B cell (primary cell): ENCODE measurements at places on chromosomes 2 and 18. TPM values are rescaled to one million over a fixed set of nuclear protein-coding genes. Genes with fewer than 3 reads are reported as not detected.

- peak; percentile 5 for DNase-seq
Observed at GRCh38 chr2:209463226-209463625, 39.4 kb downstream of the MAP2 start.

GRCh38 chr2:120697471-120697870 is 38.2 kb upstream of the GLI2 start:
- DNase-seq = no peak

GRCh38 chr2:237258116-237258515 is 155.8 kb downstream of the COL6A3 start:
- no peak for DNase-seq

- DNase-seq = no peak
Observed at GRCh38 chr2:144405321-144405720, 114.6 kb downstream of the ZEB2 start.

DNA sequence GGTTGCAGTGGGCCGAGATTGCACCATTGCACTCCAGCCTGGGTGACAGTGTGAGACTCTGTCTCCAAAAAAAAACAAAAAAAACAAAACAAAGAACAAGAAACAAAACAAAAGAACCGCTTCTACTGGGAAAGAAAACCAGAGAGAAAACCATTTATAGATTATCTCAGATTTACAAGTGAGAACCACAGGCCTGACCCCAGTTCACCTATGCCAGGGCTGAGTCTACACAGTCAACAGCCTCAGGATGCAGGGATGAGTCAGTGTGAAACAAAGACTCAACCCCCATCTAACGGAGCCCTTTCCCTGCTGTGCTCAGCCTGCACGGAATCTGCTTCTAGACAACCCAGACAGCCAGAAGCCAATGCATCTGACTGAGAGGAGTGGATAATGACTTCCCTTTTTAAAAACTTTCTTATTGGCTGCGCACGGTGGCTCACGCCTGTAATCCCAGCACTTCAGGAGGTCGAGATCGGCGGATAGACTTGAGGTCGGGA is 25.5 kb upstream of the YWHAQ start:
- DNase-seq = no peak

DNA sequence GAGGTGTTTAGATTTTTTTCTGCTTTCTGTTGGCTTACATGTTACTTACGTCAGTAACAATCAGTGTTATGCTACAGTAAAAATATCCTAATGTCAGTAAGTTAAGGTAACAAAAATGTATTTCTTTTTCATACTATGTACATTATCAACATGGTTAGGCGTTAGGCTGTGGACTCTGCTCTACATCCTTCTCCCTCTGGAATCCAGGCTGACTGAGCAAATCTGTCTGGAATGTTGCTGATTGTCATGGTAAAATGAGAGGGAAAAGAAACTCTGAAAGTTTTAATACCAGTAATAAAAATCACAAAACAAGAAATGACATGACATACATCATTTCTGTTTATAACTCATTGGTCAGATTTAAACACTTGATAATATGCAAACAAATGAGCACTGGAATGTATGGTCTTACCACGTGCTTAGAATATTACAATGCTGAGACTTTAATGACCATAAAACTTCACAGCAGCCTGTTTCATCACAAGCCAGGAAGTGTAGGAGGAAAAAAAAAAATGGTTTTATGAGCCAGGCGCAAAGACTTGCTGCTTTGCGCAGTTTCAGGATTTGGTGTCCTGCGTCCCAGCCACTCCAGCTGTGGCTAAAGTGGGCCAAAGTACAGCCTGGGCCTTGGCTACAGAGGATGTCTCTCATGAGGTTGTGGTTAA is 252.4 kb downstream of the FSIP2 start:
- no peak for DNase-seq

DNA sequence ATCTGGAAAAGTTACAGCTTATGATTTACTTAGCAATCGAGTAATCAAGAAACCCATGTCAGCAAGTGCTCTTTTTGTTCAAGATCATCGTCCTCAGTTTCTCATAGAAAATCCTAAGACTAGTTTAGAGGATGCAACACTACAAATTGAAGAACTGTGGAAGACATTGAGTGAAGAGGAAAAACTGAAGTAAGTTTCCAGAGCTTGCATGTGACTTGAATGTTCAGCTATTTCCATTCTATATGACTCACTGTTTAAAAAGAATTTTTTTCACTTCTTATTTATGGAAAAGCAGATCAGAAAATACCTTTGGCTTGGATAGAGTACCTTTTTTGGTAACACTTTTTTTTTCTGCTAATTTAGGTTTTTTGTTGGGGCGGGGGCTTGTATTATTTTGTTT is 70.7 kb downstream of the PMS1 start:
- DNase-seq = no peak

Gene CCDC138
- total RNA-seq = 11.4 and 16.3 TPM in 2 replicates

- DNase-seq = no peak
Observed at GRCh38 chr2:64262071-64262470, 117.9 kb upstream of the PELI1 start.

DNA sequence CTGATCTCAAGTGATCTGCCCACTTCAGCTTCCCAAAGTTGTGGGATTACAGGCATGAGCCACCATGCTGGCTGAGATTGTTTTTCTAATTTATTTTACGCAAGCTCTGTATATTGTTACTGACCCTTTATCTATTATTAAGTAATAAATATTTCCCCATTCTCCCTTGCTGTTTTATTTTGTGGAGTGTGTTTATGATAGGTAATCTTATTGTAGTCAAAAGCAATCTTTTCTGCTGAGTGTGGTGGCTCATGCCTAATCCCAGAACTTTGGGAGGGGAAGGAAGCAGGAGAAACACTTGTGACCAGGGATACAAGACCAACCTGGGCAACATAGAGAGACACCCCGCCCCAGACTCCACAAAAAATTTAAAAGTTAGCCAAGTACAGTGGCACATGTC is 55.2 kb upstream of the RTN4 start:
- no peak for DNase-seq

GRCh38 chr2:3604991-3605961 is 10.4 kb downstream of the COLEC11 start:
- peak; percentile 19 for DNase-seq

DNA sequence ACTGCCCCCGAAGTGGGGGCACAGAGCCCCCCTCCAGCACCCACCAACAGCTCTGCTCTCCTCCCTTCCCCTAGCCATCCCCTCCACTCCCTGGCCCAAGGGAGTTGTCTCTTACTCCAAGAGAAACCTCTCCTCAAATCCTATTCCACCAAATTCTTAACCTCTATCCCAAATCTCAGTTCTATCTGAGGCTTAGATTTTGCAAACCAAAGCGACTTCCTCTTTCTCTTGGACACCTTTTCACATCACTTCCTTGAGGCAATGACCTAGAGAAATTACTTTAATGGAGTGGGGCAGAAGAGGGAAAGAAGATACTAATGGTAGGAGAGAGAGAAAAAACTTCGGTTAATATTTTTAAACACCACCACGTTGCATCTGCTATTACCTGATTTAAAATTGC is 167.2 kb downstream of the SS18 start:
- DNase-seq = no peak

GRCh38 chr2:73852020-73852419 is 23.3 kb downstream of the STAMBP start:
- DNase-seq = no peak

- peak; percentile 34 for DNase-seq
Observed at GRCh38 chr18:37385846-37386778, 179.5 kb downstream of the CELF4 start.

- no peak for DNase-seq
Observed at GRCh38 chr2:18684206-18685038, 95.1 kb upstream of the NT5C1B start.

Gene NABP1
- 56.4 and 58.0 TPM in 2 replicates for total RNA-seq

DNA sequence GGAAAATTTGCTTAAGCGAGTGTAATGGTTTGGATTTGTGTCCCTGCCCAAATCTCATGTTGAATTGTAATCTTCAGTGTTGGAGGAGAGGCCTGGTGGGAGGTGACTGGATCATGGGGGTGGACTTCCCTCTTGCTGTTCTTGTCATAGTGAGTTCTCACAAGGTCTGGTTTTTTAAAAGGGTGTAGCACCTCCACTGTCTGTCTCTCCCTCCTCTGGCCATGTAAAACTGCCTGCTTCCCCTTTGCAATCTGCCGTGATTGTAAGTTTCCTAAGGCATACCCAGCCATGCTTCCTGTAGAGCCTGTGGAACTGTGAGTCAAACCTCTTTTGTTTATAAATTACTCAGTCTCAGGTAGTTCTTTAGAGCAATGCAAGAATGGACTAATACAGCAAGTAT is 6.6 kb downstream of the YIPF4 start:
- DNase-seq = no peak

GRCh38 chr2:48050711-48051110 is 144.4 kb upstream of the FBXO11 start:
- DNase-seq = no peak

DNA sequence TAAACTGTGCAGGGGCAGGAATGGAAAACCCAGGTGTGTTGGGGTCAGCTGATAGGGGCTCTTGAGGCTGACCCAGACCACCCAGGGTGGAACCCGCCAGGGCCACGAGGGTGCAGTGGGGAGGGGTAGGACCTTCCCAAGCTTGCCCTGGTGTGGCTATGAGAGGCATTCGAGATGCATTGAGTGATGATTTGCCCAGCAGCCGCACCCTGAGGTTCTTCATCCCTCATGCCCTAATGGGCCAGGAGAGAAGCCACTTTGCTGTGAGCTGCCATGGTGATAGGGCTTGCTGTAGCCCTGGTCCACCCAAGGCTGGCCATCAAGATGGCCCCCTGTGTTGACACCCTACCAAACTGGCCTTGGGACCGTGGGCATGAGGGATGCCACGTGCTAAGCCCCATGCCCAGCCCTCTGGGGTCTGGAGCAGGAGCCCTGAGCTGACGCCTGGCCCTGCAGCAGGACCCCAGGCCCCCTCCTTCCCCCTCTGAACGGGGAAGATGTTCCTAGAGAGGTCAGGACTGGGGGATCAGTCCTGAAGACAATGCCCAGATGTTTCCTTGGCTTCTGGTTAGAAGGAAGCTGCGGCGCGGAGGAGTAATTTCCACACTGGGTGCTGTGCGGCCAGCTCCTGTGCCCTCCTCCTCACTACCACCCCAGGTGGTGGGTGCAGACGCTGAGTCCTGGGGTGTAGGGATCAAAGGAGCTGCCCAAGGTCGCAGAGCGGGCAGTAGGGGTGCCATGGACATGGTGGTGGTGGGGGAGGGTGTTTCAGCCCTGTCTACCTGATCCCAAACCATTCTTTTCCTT is 122.5 kb upstream of the HDAC4 start:
- DNase-seq = no peak

DNA sequence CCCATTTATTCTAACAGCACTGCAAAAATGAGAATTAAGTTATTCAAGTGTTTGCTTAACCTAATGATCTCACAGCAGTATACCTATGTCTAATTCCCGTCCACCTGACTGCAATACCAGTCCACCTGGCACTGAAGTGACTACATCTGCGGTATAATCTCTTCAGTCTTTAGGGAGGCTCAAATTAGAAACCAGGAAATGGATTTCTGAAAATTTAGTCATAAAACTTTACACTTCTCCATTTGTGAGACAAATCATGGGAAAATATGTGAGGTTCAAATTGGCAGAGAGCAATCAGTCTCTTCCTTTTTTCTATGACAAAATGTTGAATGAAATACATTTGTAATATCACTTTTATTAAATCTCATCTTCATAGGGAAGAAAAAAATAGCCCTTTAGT is 33.0 kb downstream of the FTCDNL1 start:
- DNase-seq = no peak

GRCh38 chr2:97911206-97911921 is 84.4 kb downstream of the TMEM131 start:
- peak; percentile 71 for DNase-seq

DNA sequence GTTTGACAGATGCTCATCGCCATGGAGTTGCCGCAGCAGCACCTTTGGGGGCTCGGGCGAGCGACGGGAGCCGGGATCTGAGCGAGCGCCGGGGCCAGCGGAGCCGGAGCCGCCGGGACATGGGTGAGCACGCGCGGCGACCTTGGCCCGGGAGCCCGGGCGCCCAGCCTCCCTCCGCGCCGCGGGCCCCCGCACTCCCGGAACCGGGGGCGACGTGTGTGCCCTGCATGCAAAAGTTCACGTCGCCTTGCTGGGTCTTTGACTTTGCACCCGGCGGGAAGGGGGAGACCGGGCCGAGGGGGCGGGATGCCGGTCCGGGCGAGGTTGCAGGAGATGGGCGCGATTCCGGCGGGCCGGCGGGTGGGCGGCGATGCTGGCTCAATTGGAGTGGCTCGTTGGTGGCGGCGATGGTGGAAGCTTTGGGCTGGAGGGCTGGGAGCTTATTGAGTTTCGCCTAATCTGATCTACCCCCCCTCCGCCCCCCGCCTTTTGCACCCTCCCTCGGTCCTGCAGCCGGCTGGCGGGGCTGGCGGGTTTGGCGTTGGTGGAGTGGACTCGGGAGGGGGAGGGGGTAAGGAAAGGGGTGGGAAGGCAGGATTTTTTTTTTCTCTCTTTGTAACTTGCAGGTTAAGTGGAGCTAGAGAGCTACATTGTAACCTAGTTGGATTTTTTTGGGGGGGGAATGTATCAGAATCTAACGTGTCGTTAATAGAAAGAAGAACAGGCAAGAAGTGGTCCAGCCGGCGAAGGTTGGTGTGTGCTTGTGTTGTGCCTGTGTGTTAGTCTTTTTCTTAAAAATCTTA is at the start of gene SETBP1:
SETBP1 (plus strand) TSS at position 616 of the 803 bp plus-strand sequence. CDS start 20,459 bp downstream, outside the sequence.
- DNase-seq = peak; percentile 79

GRCh38 chr2:160442603-160443002 is 51.0 kb downstream of the RBMS1 start:
- no peak for DNase-seq

- no peak for DNase-seq
Observed at GRCh38 chr18:21650311-21650710, 38.2 kb downstream of the SNRPD1 start.

GRCh38 chr2:175734686-175735085 is 267.4 kb downstream of the LNPK start:
- DNase-seq = no peak

Gene ANKRD53
- total RNA-seq = 0.84 and 1.4 TPM in 2 replicates

DNA sequence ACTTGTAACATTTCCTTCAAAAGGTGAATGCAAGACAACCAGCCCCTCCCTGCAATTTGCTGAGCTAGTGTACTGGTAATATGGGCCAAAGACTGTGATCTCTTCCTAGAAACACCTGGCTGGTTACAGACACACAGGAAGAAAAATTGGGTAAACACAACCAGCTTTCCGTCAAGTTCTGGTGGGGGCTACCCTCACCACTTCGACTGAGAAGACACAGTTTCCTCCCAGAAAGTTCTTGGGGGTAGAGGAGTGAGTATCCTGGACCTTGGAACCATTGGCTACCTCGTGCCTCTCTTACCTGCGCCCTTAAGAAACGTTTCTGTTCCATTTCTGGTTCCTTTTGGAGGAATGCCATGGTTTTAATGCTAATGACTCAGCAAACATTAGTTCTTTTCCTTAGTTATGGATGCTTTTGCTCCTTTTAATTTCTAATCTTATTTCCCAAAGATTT is 120.9 kb upstream of the DLX2 start:
- no peak for DNase-seq

Gene ZNF804A
- 2.4 TPM in 2 replicates for total RNA-seq

DNA sequence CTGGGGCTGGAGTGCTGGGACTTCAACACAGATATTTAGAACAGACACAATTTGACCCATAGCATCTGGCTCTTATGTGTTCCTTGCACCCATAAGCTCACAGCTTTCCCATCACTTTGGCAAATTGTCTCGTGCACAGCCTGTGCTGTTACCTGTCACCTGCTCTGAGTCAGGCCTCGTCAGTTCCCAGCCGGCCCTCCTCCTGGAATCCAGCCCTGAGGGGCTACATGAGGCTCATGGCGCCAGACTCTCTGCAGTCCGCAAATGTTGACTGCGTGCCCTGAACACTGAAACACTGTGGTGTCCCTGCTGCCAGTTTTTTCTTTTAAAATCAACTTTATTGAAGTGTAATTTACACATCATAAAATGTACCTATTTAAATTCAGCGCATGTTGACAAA is 65.4 kb upstream of the BZW1 start:
- no peak for DNase-seq
